NT2/D1 (cell line): ENCODE measurements at places on chromosomes 5 and 9.

GRCh38 chr5:8861764-8862163 lies 684.1 kb downstream of the SEMA5A start:
- DNase-seq = no peak

GRCh38 chr5:32089146-32090000 lies 84.7 kb downstream of the GOLPH3 start:
- no peak for DNase-seq

DNA sequence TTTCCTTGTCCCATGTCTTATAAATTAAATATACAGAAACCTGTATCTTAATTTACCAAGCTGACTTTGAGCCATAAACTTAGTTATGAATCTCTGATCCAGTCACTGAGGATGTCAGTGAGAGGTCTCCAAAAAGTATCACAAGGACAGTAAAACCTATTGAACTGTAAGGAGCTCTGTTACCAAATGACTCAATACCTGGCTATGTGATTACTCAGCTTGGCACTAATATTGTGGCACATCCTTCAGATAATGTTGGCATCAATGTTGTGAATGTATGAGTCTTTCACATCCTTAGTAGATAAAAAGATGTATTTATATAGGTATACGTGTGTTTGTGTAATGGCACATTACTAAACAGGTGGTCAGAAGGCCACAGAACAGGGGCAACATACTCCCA lies 18.0 kb upstream of the CAPSL start:
- DNase-seq = no peak

DNA sequence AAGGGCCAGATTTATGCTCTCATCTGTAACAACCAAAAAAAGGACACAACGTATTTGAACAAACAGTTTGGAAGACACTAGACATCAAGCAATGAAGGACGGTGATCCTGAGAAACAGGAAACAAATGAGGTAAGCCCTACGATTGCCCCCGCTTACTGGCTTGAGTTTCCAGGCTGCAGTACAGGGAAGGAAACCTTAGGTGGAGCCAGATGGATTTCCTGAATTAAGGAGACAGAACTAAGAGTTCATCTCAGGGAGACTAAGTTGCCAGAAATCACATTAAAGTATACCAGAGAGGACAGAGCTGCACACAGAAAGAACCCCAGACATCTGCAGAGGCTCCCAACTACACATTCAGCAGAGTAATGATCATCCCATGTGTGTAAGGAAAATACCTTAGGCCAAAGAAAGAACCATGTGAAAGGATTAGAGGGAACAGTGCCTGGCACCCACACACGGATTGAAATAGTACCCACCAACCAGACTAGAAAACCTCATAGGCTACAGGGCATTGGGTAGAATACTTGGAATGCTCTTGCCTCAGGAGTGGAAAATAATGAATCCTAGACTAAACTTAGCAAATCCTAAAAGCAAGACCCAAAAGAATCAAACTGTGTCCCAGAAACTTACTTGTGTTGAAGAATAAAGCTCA lies 99.3 kb upstream of the NIPBL start:
- peak; percentile 23 for DNase-seq

DNA sequence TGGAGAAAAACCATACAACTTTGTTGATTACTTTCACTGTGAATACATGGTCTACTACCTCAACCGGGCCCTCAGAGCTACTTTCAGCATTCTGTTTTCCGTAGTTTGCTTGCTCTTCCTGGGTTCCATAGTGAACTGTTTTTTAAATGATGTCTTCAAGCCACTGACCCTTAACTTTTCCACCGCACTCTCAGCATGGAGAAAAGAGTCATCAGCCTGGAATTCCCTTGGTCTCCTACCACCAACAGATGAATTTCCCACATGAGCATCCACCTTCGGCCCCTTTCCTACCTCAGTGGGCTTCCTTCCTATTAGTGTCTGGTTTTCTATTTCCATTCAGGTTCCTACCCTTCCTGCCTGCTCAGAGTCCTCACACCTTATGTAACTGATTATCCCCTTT lies 135.9 kb upstream of the ADAMTSL1 start:
- DNase-seq = no peak

DNA sequence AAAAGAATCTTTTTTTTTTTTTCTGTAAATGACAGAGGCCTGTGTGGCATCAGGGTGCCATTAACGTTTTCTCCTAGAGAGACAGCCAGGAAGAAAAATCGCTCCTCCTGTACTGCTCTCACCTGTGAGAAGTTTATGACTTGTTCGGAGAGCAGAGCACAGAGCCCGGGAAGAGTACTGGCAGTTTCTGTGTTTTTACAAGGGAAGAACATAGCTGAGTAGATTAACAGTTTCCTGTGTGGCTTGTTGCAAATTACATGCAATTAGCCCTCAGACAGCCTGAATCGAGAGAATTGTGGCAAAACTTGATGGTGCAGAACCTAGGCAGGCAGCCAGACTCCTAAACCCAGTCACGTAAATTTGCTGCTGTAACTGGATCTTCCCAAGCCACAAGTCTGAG lies 32.1 kb downstream of the PRKACG start:
- DNase-seq = no peak
